ENCODE measurements at places on chromosomes 2 and 18. TPM values are rescaled to one million over a fixed set of nuclear protein-coding genes. Genes with fewer than 3 reads are reported as not detected.

ATP6V1C2 gene
- 1.2 TPM for total RNA-seq

TLX2 gene
- not detected for total RNA-seq

BMP10 gene
- total RNA-seq: not detected

ALPP gene
- not detected for total RNA-seq

UGT1A3 gene
- not detected for total RNA-seq

HOXD10 gene
- not detected for total RNA-seq

UNC80 gene
- total RNA-seq: 9.4 TPM

G6PC2 gene
- total RNA-seq: not detected

CFAP65 gene
- 0.82 TPM for total RNA-seq

LRRFIP1 gene
- 27.7 TPM for total RNA-seq

DHRS9 gene
- total RNA-seq: 0.82 TPM

ATP6V1B1 gene
- not detected for total RNA-seq

AOX1 gene
- 0.82 TPM for total RNA-seq

RUFY4 gene
- total RNA-seq: not detected

EVA1A gene
- total RNA-seq: 0.41 TPM

MRO gene
- 0.82 TPM for total RNA-seq

NRP2 gene
- 26.1 TPM for total RNA-seq
